Fibroblast of mammary gland (primary cell): ENCODE measurements at places on chromosomes 7 and 10.
A peak's percentile ranks its signal among the peaks of the same experiment; 100 is the strongest.

GRCh38 chr7:26097837-26098668, 53.9 kb upstream of the NFE2L3 start:
- no peak for DNase-seq

DNA sequence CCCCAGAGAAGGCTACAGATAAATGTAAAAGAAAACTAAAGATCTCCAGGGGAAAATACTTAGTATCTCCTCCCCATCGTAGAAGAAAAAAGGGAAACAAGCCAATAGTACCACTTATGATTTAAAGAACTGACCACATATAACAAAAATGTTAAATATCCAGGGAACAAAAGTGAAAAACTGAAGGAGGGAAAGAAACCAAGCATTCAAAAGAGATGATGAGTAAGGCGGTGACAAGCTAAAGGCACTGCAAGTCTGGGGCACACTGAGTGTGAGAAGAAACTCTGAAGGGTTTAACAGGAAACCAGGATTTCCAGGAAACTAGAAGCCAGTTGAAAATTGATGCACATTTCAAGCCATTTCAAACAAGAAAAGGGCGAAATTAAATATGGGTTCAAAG, 226.3 kb downstream of the AHR start:
- DNase-seq: peak; percentile 75

DNA sequence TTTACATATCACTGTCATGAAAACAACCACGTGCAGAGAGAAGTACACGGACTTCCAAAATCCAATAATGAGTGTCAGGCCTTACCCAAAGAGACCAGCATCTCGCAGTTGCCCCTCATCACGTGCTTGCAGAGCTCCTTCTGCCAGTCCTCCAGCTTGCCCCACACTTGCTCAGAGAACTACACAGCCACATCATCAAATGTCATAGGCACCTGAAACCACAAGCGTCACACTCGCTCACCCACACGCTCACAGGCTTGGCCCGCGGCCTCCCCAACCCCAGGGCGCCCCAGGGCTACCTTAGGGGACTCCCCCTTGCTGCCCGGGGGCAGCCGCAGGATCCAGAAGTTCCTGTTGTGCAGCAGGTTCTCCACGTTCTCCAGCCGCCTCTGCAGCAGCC, 123.4 kb upstream of the ZNF746 start:
- no peak for DNase-seq

DNA sequence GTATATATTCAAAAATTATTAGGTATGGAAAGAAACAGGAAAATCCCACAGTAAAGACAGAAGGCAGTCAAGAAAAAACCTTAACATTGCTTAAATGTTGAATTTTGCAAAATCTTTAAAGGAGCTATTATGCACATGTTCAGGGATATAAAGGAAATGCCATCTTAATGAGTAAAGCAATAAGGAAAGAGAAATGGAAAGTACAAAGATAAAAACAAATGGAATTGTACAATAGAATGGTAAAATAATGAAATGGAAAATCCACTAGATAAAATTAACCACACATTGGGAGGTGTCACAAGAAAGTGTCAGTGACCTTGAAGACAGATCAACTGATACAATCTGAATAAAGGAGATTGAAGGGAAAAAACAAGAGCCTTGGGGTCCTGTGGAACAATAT, 82.0 kb downstream of the KIF20B start:
- DNase-seq: no peak

GRCh38 chr10:49365275-49365674, 30.6 kb downstream of the DRGX start:
- no peak for DNase-seq

GRCh38 chr10:119209035-119209735, 1.8 kb downstream of the GRK5 start:
- DNase-seq: peak; percentile 55

DNA sequence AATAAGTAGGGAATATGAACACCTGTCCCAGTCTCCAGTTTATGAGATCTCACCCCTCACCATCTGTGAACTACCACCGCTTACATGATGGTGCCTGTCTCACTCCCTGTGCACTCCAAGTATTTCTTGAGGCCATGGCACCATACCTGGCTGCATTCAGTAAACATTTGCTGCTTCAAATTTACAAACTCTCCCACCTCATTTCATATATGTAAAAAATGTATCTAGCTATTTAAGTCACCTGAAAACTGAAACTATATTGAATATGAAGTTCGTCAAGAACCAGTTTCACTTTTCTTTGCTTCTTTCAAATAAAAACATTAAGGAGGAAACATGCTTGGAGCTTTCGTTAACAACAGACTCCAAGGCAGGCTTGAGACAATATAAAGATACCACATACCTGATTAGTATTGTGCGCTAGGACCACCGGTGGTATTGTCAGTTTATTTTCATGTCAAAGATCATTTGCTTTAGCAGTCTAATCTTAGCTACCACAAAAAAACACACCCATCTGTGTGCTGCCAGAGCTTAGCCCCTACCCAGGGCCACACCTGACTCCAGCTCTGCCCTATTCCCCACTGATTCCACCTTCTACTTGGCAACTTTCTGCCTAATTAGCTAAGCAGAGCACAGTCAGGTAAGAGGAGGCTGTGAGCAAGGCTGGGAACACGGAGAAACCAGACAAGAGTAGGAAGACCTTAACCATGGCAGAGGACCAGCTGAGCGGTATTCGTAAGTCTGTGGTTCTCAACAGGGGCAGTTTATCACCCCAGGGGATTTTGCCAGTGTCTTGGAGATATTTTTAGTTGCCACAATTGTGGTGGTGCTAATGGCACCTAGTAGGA, 92.0 kb downstream of the ZFAND4 start:
- DNase-seq: no peak

DNA sequence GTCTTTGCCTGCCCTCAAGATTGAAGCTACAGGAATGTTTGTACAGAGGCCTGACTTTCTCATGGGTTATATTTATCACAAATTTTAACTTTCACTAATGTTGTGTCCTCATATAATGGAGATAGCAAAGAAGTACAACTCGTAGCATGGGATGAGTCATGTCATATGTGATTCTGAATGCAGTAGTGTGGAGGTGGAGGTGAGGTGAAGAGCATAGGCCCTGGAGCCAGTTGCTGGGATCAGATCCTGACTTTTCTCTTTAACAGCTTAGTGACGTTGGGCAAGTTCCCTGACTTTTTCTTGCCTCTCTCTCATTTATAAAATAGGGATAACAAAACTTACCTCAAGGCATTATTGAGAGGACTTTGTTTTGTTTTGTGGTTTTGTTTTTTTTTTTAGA, 132.1 kb upstream of the IMMP2L start:
- DNase-seq: no peak

DNA sequence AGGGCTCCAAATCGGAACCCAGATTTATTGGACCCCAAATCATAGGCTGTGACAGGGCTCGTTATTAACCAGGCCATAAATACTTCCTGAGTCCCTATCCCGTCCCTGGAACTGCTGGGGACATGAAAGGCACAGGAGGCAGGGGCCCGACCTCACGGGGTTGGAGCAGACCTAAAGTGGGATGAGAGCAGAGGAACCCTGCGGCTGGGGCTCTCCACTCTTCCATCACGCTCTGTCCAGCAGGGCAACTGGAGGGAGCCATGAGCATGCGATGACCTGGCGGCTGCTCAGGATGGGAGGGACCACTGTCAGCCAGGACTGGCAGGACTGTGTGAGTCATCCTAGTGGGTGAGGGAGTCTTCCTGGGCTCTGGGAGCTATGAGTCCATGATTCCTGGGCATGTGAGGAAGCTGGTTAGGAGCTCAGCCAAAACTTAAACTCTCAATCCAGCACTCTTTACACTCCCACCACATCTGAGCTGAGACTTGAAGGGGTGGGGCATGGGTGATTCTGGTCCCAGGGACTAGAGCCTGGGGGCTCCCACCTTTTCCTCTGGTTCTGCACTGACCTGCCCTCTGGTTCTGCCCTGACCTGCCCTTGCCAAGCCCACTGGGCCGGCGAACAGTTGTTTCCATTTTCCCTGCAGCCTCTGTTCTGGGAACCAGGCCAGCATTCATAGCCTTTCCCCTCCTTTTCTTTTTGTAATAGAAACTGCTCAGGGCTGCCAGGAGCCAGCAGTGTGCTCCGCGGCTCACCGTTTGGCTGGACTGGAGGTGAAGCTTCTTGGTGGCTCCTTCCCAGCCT, 47.1 kb downstream of the SYPL1 start:
- DNase-seq: peak; percentile 97

DNA sequence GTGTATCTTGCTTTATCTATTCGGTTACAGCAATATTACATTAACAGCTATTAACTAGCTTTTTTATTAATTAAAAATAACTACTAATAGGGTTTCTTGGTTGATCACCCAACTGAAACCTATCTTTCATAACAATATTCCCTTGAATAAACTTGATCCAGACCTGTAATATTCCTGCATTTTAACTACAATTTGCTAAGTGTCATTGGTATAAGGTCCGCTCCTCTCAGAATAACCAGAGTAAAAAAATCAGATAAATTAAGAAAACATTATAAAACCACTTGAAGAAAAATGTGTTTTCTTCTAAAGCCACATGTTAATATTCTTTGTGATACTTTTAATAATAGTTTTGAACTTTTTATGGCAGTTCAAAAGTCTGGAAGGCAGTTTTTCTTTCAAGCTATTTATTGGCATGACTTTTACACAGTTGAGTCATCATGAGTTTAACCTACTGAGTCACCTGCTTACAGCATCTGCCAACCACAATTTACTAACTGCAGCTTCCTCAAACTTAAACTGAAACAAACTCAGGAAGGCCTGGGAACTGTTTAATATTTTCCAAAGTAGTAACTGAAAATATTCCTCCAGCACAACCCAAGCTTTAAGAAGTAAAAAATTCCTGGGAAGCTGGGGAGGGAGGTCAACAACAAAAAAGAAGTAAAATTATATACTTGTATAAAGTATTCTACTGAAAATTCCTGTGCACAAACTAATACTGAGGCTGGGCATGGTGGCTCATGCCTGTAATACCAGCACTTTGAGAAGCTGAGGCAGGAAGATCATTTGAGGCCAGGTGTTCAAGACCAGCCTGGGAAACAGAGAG, 103.2 kb downstream of the NRBF2 start:
- DNase-seq: peak; percentile 94

GRCh38 chr10:99685597-99685967, 26.3 kb downstream of the ENTPD7 start:
- DNase-seq: no peak

DNA sequence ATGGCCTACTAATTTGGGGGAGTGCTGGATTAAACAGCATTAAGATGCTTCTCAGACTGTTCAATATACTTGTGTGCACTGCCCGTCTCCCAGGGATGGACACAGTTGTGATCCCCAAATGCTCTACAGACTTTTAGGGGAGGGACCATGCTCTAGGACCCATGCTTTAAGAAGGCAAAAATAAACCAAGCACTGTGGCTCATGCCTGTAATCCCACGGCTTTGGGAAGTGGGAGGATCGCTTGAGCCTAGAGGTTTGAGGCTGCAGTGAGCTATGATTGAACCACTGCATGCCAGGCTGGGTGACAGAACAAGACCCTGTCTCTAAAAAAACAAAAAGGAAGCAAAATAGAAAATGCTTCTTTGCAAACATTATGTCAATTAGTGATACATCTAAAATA, 102.6 kb downstream of the VOPP1 start:
- DNase-seq: no peak

DNA sequence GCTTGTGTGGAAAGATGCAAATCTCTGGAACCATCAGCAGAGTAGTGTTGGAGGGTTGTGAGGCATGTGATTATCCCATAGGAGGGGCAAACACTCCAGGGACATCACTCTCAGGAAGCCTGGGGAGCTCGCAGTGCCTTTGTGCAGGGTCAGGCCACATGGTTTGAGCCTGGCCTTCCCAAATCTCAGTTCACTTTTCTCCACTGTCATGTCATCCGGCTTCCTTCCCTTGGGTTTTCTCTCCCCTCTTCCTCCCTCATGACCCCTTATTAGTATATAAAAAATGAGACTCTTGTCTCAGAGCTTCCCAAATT, 20.4 kb downstream of the TSPAN14 start:
- no peak for DNase-seq

DNA sequence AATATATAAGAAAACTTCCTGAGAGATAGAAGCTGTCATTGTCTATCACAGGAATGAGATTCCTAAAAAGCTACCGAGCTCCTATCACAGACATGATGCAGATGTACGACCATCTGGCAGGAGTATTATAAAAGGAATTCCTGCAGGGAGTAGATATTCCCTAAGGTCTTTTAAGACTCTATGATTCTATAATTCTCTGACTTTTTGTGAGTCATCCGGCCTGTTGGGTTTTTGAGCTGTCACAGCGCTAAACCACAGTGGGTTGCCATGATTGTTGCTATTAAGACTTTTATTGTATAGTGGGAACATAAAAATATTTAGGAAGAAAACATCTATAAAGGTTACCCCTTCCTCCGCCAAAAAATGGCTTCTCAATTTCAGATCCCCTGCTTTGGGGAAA, 223.4 kb downstream of the BMPER start:
- DNase-seq: peak; percentile 90

DNA sequence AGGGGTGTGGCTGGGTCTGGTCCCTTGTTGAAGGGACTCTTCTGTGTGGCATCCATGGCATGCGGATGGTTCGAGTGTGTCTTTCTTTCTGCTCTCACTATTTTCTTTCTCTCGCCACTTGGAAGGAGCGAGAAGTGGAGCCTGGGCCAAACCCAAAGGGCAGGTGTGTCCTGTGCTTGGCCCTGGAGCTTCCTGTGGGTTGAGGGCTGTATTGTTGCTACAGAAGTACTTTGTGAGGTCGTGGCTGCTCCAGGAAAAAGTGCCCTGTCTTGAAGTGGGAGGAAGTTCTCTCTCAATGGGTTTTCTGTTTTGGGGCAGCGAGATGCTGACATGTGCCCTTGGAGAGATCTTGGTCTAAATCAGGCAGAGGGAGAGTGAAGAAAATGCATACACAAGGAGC, 72.0 kb downstream of the DOCK1 start:
- DNase-seq: no peak

- no peak for DNase-seq
Observed at GRCh38 chr10:35578618-35578956, 26.6 kb upstream of the GJD4 start.

DNA sequence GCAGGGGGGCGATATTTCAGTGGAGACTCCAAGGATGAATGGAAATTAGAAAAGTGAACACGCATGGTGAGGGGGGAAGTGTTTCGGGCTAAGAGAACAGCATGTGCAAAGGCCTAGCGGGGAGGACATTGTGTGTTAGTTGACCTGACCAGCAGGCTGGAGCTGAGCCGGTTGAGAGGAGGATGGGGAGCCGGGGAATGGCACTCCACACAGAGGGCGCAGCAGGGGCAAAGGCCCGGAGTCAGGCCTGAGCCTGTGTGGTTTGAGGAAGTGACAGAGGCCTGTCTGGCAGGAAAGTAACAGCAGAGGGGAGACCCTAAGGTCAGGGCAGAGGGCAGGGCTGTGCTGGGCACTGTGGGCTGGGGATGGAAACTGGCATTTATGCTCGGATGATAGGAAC, 83.2 kb upstream of the ZNF479 start:
- no peak for DNase-seq

DNA sequence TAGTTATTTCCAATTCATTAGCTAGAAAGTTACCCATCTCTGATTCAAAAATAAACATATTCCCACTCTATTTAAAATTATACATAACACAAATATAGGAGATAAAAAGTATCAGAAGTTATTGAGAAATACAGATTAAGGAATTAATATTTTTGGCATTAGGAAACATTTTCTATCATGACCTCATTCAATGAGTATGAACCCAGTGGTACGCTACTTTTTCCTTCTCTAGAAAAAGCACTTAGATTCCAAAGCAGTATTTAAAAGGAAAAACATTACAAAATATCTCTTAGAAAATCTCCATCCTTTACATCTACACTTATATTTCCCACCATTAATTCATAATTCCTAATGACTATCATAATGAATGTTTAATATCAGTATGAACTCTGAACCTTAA, 240.6 kb upstream of the GNAI1 start:
- peak; percentile 4 for DNase-seq

GRCh38 chr10:86301971-86302370, 64.6 kb downstream of the GRID1 start:
- DNase-seq: no peak
